Cerebellum (tissue), 4 donors: ENCODE measurements at places on chromosomes 4 and X. TPM values are rescaled to one million over a fixed set of nuclear protein-coding genes. Genes with fewer than 3 reads are reported as not detected.
A peak's percentile ranks its signal among the peaks of the same experiment; 100 is the strongest.

The PNMA3 gene
- 8.1 TPM for total RNA-seq

The RENBP gene
- total RNA-seq = 2.6 TPM

The STEEP1 gene
- total RNA-seq = 27.9 TPM

The NXF3 gene
- not detected for total RNA-seq

The SPP1 gene
- total RNA-seq = 196 TPM

The PRDM8 gene
- 47.9 TPM for total RNA-seq

The CPXCR1 gene
- not detected for total RNA-seq

- DNase-seq = no peak
These were observed 85.6 kb upstream of the CPEB2 start for GRCh38 chr4:14916554-14917297.

DNA sequence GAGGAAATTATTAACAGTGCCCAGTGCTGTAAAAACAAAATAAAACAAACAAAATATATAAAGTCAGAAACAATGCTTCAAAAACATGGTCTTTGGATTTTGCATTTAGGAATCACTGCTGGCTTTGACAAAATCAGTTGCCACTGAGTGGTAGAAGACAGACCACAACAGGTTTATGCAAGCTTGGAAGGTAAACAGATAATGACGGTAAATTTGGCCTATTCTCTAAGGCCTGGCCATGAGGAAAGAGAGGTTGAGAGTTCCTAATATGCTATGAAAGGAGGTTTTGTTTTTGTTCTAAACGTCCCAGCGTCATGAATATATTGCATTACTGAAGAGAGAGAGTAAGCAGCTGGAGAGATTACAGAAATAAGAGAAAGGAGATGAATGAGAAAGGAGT lies 629.4 kb downstream of the STPG2 start:
- no peak for DNase-seq

GRCh38 chr4:81038636-81039350 lies 8.3 kb downstream of the BMP3 start:
- no peak for DNase-seq

- no peak for DNase-seq
These were observed 24.4 kb downstream of the TNIP3 start for GRCh38 chr4:121139533-121140222.

DNA sequence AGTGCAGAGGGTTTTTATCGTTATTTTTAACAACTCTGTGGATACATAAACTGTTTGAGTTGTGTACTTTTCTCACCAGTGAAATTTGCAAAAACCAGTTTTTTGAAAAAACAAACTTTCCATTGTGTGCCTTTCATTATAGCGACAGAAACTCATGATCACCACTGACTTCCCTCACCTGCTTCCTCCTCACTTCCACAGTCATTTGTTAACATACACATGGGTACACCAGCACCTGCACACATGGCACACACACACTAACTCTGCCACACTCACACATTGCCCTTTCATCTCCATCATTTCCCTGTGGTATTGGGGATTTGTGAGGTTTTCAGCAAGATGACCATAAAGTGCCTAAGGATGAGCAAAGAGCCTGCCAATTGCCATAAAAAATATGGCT lies 20.6 kb downstream of the CLDN22 start:
- no peak for DNase-seq

- DNase-seq = no peak
These were observed 278.9 kb upstream of the MAGEC2 start for GRCh38 chrX:142483965-142484364.

DNA sequence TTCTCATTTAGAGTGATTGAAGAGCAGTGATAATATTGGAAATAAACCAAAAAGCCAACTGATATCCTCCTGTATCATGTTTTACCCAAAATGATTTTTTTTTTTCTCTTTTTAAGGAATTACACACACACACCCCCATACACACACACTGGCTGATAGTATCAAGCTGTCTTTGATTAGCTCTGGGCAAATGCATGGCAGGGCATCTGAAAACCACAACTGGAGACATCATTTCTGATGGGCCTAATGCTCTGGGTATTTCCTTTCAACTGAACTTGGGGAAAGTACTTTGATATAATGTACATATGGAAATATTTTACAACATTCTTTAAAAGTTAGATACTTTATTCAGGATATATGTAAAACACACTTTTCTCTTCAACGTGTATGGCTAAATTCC lies 14.2 kb upstream of the OSTC start:
- no peak for DNase-seq

DNA sequence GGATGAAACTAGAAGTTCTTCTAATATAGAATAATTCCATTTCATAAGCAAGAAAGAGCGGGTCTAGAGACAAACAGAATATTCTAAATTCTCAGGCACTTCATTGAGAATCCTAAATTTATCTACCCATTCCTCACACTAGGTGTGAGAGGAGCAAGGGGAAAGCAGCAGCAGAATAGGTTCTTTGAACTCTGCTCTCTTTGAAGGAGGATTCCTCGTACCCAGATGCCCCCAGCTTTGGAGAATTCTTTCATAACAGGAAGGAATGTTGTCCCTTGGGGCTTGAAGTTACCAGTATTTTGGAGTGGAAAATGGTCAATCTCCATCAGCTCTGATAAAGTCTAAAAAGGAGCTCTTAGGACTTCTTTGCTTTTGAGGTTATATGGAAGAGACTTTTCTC lies 59.7 kb upstream of the RASGEF1B start:
- no peak for DNase-seq

DNA sequence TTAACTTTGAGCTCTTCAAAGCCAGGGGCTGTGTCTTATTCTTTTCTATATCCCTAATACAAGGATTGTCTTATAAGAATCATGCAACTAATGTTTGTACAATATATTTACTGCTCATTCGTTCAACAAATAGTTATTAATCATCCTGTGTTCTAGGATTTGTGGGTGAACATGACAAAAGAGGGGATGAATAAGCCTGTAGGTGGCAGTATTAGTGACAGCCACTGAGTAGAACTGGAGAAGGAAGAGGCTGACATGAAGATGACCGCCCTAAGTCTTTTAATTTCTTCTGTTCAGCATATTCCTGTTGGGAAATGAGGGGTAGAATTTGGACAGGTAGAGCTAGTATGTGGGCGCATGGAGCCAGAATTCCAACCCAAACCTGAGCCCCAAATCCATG lies 11.9 kb upstream of the LINC00632 start:
- DNase-seq = no peak

- DNase-seq = no peak
These were observed 52.8 kb downstream of the P2RY10 start for GRCh38 chrX:78997870-78998558.

DNA sequence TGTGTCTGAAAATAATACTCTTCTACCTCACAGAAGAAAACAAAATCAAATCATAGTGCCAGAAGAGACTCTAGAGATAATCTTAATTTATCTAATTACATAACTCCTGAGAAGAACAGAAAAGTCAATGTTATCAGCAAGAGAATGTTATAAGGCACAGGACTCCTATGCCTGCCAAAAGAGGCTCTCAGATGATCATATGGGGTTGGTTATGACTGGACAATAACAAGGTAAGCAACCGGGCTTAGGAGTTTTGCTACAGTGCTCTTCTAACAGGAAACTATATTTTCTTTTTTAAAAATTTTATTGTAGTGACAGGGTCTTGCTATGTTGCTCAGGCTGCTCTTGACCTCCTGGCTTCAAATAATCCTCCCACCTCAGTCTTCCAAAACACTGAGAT lies 3.5 kb upstream of the C4orf17 start:
- DNase-seq = no peak

- DNase-seq = no peak
These were observed 54.2 kb downstream of the STAG2 start for GRCh38 chrX:124015721-124016120.

DNA sequence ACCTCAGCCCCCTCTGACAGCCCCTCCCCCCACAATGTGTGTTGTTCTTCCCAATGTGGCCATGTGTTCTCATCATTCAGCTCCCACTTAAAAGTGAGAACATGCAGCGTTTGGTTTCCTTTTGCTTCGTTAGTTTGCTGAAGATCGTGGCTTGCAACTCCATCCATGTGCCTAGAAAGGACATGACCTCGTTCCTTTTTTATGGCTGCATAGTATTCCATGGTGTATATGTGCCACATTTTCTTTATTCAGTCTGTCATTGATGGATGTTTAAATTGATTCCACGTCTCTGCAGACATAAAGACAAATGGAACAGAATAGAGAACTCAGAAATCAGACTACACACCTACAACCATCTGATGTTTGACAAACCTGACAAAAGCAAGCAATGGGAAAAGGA lies 46.0 kb downstream of the ARX start:
- no peak for DNase-seq

GRCh38 chrX:30005813-30006212 lies 209.6 kb upstream of the MAGEB2 start:
- no peak for DNase-seq

DNA sequence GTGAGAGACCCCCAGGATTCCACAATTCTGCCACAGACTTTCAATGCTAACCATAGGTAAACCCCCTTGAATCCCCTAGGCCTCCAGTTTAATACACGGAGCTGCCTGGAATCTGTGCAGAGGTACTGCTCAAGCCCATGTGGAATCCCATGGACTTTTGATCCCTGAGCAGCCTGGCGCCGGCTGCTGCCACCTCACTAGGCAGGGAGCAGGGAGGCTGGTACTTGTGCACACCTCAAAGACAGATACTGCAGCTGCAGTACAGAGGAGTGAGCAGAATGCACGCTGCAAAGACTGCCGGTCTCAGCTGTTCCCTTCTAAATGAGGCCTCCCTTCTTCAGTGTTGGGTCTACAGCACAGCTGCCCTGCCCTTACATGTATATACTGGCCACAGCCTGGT lies 79.4 kb downstream of the RPS6KA6 start:
- no peak for DNase-seq

DNA sequence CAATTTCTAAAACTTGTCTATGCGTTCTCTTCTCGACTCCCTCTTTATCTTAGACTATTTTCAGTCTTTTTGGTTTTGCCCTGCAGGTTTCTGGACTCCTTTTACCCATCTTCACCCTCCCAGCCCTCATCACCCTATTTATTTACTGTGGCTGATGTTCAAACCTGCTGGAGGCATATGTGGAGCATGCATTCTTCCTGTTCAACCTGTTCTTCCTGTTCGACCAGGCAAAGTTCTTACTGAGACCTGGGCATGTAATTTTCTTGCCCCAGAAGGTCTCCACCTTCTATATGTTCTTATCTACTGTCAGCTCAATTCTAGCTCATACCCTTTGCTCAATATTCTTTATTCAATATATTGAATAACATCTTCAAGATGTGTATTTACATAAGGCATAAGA lies 69.4 kb upstream of the AGA start:
- no peak for DNase-seq

DNA sequence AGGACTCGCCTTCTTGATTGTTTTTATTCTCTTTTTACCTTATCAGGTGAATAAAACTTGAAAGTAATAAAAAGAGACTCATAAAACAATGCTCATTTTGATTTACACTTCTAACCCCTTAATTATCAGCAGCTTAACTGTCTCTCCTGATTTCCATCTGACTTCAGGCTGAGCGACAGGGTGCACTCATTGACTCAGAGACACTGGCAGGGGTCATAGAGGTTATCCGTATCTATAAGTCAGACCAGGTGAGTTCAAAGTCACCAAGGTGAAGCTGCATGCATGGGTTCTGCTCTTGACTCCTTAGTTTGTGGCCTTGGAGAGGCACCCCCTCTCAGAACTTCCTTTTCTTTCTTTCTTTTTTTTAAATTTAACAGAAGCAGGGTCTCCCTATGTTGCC lies 116.4 kb upstream of the SLC34A2 start:
- no peak for DNase-seq

DNA sequence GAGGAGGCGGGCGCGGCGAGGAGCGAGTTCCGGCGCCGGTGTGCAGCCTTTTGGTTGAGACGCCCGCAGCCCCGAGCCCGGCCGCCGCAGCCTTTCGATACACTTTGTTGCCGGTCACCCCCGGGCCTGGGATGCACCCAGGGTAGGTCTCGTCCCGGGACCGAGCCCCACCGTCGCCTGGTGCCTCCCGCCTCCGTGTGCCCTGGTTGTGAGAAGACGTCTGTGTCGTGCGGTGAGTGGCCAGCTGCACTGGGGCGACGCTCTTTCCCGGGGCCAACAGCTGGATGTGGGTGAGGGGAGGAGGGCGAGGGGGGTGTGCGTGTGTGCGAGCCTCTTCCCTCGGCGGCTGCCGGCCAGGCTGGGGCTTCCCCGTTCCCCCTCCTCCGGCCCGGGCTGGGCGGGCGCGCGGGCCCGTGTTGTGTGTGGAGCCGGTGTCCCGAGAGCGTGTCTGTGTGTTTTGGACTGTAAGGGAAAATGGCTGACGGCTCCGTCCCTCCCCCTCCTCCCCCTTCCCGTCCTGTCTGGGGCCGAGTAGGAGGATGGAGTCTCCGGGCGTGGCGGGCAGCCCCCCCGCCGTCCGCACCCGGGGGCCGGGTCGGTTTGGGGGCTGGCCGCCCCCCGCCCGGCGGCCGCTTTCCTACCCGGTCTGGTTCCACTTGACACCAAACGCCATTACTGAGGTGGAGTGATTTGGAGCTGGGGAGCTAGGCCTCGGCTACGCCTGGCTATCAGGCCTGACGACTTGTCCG lies 807 bp downstream of the USP9X start:
- DNase-seq = peak; percentile 22

- no peak for DNase-seq
These were observed 108.5 kb downstream of the ZNF330 start for GRCh38 chr4:141329174-141329569.

DNA sequence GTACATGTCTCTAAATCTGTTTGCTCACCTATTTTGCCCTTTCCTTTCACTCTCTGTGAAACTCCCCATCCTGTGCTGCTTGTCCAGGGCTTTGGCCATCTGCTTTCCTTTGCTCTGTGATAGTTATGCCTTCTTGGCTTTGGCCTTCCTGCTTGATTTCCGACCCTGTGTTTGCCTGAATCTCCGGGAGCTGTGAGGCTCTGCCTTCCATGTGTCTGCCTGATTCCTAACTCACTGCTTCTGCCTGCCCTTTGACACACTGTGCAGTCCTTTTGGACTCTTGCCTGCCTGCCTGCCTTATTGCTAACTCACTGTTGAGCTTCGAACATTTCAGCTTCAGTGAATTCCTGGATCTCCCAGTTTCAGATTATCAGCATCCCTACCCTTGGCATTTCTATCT lies 143.1 kb downstream of the C4orf33 start:
- DNase-seq = no peak
